ENCODE measurements at places on chromosomes 12 and 14.

DNA sequence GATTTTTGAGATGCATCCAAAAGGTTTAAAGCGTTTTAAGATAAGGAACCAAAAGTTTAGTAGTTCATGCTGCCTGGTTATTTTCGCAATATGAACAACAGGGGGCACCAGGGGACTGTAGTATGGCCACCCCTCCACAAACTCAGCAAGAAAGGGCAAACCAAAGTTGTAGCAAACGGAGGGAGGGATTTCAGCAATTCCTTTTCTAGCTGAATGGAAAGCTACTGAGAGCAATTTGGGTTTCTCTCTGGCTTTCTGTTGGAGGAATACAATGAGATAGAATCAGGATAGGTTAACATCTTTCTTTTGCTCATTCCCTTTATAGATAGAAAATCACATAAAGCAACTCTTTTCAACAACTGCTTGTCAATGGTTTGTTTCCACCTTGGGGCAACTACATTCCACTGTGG, 62.5 kb downstream of the DRAM1 start:
- peak; percentile 87 for DNase-seq

- DNase-seq, result no peak
Observed at GRCh38 chr14:89298056-89298834, 118.8 kb downstream of the FOXN3 start.

GRCh38 chr12:6478416-6478815, 7.9 kb upstream of the VAMP1 start:
- no peak for DNase-seq

DNA sequence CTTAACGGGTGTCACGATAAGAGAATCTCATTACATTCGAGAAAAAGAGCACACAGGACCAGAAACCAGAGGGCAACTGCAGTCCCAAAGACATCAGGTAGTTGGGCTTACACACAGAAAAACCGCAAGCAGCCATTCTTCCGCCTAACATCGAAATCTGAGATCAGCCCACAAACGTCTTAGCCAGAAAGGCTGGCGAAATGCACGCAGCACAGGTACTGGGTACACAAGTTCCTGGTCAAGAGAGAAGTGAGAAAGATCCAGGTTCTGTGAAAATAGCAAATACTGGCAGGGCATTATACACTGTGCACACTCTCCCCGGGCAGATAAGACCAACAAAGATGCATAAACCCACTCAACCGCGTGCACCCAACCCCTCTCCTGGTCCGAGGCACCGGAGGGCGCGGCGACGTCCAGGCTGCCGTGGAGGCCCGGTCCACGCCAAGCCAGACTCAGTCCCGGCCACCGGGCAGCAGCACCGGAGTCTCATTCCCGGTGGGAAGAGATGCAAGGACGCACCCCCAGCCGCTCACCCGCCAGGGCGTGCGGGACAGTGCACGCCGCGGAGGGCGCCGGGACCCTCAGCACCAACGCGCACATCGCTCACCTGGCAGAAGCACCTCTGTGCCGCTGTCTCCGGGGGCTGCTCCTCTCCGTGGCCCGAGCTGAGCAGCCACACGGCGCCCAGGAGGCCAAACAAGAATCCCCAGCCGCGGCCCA, 437 bp downstream of the ERO1A start:
- peak; percentile 69 for DNase-seq

GRCh38 chr14:55976655-55977054, 141.6 kb upstream of the PELI2 start:
- DNase-seq, result no peak

GRCh38 chr14:72777636-72778035, 116.3 kb downstream of the DPF3 start:
- no peak for DNase-seq

DNA sequence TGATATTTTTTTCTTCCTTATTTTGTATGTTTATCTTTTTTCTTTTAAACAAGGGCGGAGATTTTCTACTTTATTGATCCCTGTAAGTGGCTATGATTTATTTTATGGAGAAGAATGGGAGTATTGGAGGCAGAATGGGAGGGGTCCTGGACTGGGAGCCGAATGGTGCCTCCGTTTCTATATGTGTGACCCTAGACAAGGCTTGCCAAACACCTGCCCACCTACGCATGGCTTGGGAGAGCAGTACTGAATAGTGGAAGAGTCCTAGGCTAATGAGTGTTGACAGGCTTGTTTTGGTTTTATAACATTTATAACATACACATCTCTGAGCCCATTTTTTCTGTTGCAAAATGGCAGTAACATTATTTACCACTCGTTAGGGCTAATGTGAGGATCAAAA, 29.0 kb downstream of the STK38L start:
- no peak for DNase-seq

DNA sequence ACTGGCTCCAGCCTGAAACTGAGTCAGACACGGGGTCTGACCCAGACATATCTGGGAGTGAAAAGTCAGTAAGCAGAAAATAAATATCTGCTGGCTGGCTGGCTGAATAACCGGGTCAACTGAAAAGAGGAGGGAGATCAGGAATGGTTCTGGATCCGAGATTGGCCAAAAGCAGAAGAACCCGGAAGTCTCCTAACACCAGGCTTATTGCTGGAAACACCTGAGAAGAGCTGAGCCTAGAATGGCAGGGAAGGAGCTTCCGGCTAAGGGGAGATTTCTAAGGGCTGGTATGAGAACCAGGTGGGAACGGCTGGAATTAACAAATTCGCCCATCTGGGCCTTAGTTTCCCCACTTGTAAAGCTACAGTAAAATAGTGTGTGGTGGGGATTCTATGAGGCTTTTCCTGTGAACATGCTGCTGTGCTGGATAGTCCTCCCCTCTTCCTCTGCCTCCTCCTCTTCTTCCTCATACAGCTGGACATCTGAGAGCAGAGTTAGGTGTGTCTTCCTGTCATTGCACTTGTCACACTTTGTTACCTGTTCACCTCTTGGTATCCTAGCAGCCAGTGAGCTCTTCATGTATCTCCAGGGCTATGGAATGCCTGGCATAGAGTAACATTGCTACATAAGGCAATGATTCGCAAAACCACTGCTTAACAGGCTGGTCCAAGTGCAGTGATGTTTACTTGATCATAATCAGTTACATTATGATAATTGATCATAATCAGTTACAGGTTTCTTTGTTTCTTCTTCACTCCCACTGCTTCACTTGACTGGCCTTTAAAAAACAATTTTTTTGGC, 2.0 kb upstream of the SHMT2 start:
- no peak for DNase-seq
